CD4-positive, alpha-beta T cell treated with Interleukin-1 beta for 1 hour (primary cell): ENCODE measurements at places on chromosomes 5 and 9.
A peak's percentile ranks its signal among the peaks of the same experiment; 100 is the strongest.

DNA sequence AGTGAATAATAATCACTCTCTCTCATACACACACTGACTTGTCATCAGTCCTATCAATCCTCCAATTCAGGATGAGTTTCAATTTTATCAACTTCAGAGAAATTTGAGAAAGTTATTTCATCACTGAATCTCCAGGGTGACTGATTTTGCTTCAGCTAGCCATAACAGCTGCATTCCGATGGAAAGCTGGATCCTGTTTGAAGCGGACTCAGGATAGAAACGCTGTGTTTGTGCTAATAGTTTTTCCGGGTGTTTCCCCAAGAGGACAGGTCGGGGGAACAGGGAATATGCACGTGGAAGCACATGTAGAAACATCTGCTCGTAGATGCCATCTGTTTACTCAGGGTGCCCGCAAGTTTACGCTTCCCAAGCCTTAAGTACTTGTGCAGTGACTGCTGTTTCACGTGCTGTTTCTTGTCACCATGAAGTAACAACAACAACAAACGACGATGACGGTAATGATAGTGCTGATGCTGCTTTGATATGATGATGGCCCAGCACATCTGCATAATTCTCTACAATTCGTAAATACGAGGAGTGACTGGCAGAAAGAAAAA, 263.7 kb upstream of the DAPK1 start:
- DNase-seq = no peak

DNA sequence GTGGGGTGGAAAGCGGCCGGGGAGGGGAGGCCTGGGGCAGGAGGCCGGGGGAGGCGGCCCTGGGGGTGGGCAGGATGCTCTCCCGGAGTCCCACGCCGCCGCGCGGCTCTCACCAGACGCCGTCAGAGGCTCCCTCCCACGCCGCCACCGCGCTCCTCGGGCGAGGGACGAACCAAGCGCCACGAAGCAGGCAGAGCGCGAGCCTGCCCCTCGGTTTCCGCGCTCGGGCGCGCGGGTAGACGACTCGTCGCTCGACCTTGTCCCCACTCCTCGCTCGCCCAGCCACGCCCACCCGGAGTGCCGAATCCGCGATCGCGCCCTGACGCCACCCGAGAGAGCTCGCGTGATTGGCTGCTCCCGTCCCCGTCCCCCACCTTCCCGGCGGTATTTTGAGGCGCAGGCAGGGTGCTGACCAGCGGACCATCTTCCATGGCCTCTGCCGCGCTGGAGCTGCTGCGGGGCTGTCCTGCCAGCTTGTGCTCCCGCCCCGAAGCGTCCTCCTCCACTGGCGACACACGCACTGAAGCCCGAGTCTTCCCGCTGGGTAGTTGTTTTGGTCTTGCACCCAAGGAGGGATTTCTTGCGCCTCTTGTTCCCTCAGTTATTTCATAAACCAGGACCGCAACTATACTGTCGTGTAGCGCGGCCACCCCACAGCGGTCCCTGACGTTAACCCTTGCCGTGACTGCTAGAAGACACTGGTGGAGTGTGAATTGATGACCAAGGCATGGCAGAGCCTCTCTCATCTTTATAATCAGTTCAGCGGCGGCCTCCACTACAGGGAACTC, at the start of gene GNE:
GNE (minus strand) TSS at position 241 of the 788 bp plus-strand sequence. CDS start 9,093 bp downstream, outside the sequence.
- DNase-seq = peak; percentile 96

DNA sequence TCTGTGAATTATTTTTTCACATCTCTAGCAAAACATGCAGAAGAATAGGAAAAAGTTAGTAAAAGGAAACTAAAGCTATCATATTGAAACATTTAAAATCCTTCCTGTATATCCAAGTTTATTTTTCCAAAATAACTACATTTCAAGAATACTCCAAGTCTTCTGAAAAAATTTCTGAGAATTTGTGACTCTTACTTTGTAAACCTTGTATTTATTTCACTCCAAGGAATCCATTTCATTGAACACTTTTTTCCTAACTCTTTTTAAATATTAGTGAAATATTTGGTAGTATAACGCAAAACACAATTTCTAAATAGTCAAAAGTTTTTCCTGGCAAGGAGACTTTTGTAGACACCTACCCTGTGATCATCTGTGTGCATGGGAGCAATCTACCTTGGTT, 19.3 kb downstream of the ECM2 start:
- no peak for DNase-seq

GRCh38 chr9:20599195-20599594, 23.1 kb downstream of the MLLT3 start:
- DNase-seq = no peak

GRCh38 chr5:149237662-149238061, 34.0 kb upstream of the AFAP1L1 start:
- no peak for DNase-seq

DNA sequence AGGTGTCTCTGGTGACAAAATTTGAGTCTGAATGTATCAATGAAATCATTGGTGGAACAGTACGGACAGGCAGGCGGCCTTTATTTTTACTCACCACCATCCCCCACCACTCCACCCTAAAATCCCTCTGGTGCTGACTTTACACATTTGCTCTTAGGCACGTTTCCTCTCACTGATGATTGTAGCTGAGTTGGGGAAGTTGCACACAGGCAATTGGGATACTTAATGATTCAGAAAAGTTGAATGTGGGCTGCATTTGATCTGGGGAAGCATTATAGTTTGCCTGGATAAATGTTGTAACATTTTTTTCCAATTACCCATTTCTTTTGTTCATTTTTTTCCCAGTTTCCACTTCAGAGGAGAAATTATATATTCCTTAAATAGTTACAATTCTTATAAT, 658.4 kb downstream of the TLR4 start:
- no peak for DNase-seq

GRCh38 chr9:69649566-69650250, 22.5 kb downstream of the APBA1 start:
- DNase-seq = no peak

GRCh38 chr5:78512435-78512834, 136.1 kb downstream of the LHFPL2 start:
- no peak for DNase-seq
